ENCODE measurements at places on chromosomes 12 and 14. TPM values are rescaled to one million over a fixed set of nuclear protein-coding genes. Genes with fewer than 3 reads are reported as not detected.

Gene KSR2
- total RNA-seq, result 0.08 TPM

Gene EML5
- 3.6 TPM for total RNA-seq

Gene DIABLO
- 66.4 TPM for total RNA-seq

Gene PLD4
- total RNA-seq, result not detected

Gene TAS2R50
- 0.35 TPM for total RNA-seq

Gene MIPOL1
- total RNA-seq, result 0.10 TPM
